ENCODE measurements at places on chromosomes 4 and X. TPM values are rescaled to one million over a fixed set of nuclear protein-coding genes. Genes with fewer than 3 reads are reported as not detected.

CPZ gene
- total RNA-seq, result not detected

TKTL1 gene
- 0.91 TPM for total RNA-seq

ANKRD17 gene
- 87.9 TPM for total RNA-seq

DSPP gene
- not detected for total RNA-seq

DDX53 gene
- total RNA-seq, result not detected

DCAF4L1 gene
- total RNA-seq, result 0.26 TPM

FOXR2 gene
- total RNA-seq, result not detected

CITED1 gene
- 4.8 TPM for total RNA-seq

DCHS2 gene
- total RNA-seq, result 0.91 TPM

ADGRL3 gene
- total RNA-seq, result 34.5 TPM

CT45A10 gene
- not detected for total RNA-seq

KLKB1 gene
- total RNA-seq, result 0.49 TPM

GAGE12F gene
- total RNA-seq, result not detected

IBSP gene
- total RNA-seq, result not detected

PLCXD1 gene
- 49.1 TPM for total RNA-seq

XAGE1B gene
- not detected for total RNA-seq

All from neural crest cell (in vitro differentiated cells).